ENCODE measurements at places on chromosomes 6 and 20. TPM values are rescaled to one million over a fixed set of nuclear protein-coding genes. Genes with fewer than 3 reads are reported as not detected.

- H3K27me3 ChIP-seq, result peaks cover 34% of the 10 kb centered on the region
- H3K4me3 ChIP-seq, result no peak overlapping the region
- DNase-seq, result no peak
- H3K4me1 ChIP-seq, result peaks cover 4% of the 10 kb centered on the region
- H3K27ac ChIP-seq, result no peak overlapping the region
Measured at GRCh38 chr6:136992113-136992512, 52.7 kb downstream of the IL20RA start.

The SNPH gene
- 2.2 TPM for polyA plus RNA-seq

- H3K4me3 ChIP-seq, result no peak overlapping the region
- H3K27me3 ChIP-seq, result no peaks in the 10 kb centered on the region
- peak overlapping the region; percentile 30 for H3K27ac ChIP-seq
- peaks cover 21% of the 10 kb centered on the region for H3K4me1 ChIP-seq
Measured at GRCh38 chr6:6998194-6998569, 109.6 kb upstream of the RREB1 start.

DNA sequence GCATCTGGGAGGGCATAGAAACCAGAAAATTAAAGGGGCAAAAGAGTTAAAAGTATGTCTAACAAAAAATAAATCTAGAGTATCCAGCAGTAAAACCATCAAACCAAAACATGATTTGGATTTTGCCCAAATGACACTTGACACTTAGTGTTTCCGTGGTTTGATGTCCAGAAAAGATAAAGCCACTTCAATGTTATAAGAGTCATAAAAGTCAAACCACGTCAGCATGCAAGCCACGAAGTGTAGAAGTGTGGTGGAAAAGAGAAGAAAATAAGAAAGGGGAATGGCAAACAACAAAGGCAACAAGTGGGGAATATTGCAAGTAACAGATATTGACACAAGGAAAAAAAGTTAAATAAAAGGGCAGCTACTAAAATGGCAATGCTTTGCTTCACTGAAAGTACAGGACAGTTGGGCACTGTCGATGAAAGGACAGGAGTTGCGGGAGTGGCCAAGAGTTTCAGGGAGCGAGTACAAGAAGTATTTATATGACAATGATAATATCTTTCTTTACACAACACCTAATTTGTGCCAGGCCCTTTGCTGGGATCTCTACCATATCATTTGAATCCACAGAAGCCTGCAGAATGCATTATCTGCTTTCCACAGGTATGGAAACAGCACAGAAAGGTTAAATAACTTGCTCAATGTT, 6.3 kb upstream of the HDDC2 start:
- no peaks in the 10 kb centered on the region for H3K27me3 ChIP-seq
- DNase-seq, result no peak
- peak overlapping the region; percentile 64 for H3K27ac ChIP-seq
- no peaks in the 10 kb centered on the region for H3K36me3 ChIP-seq
- H3K4me3 ChIP-seq, result no peak overlapping the region

DNA sequence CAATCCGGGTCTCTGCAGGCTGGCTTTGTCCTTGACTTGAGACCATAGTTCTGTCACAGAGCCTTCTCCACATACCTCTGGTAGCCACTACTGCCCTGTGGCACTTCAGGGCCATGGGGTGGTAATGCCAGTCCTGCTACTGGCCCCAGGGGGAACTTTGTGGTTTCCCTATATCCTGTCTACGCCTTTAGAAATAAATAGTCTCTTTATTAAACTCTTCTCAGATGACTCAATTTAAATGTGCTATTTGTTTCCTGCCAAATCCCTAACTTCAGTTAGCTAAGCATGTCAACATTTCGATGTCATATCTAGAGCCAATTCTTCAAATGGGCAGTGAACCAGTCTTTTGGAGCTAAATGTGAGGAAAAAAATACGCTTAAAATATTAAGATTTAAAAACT, 60.1 kb downstream of the SEL1L2 start:
- no peak overlapping the region for H3K27ac ChIP-seq
- H3K4me3 ChIP-seq, result no peak overlapping the region
- H3K4me1 ChIP-seq, result no peaks in the 10 kb centered on the region
- no peaks in the 10 kb centered on the region for H3K27me3 ChIP-seq
- no peak for DNase-seq

DNA sequence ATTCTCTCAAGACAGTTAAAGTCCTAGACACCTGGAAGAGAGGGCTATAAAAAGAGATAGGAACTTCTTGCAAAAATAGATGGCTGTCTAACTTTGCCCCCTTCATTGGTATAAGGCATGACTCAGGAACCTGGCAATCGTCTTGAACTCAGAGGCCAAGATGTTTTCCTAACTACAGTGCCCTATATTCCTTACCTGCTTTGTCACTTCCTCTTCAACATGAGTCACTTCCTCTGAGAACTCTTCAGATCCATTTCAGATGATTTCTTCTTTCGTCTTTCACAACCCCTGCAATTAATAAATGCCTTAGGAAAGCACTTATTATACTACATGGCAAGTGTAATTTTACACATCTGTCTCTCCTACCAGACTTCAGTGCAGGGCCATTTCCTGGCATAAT, 83.5 kb downstream of the HAO1 start:
- no peaks in the 10 kb centered on the region for H3K27me3 ChIP-seq
- H3K4me1 ChIP-seq, result no peaks in the 10 kb centered on the region
- no peak overlapping the region for H3K4me3 ChIP-seq
- no peaks in the 10 kb centered on the region for H3K36me3 ChIP-seq
- H3K27ac ChIP-seq, result no peak overlapping the region
- DNase-seq, result no peak

- no peak overlapping the region for H3K27ac ChIP-seq
- H3K4me1 ChIP-seq, result no peaks in the 10 kb centered on the region
- no peaks in the 10 kb centered on the region for H3K36me3 ChIP-seq
- no peak for DNase-seq
- H3K4me3 ChIP-seq, result no peak overlapping the region
- no peaks in the 10 kb centered on the region for H3K27me3 ChIP-seq
Measured at GRCh38 chr6:159357211-159357915, 188.2 kb downstream of the FNDC1 start.

DNA sequence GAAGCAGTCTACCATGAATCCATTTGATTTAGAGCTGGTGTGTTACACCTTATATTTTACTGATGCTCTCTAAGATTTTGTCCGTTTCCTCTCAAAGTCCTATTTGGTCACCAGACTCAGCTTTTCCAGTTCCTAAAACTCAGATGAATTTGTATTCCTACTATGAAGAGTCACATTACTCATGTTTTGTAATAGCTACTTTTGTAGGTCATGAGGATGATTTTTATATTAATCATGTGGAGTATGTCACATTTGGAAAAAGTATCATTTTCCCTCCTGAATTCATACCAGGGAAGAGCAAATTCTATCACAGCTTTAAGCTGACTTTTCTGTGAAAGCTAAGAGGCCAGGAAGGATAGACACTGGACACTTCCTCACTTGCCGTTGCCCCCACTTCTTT, 140.6 kb upstream of the SCGN start:
- H3K27me3 ChIP-seq, result no peaks in the 10 kb centered on the region
- H3K4me1 ChIP-seq, result no peaks in the 10 kb centered on the region
- DNase-seq, result no peak
- no peaks in the 10 kb centered on the region for H3K36me3 ChIP-seq

Measured in psoas muscle (tissue), 8 donors.